ENCODE measurements at places on chromosomes 2 and 18.

DNA sequence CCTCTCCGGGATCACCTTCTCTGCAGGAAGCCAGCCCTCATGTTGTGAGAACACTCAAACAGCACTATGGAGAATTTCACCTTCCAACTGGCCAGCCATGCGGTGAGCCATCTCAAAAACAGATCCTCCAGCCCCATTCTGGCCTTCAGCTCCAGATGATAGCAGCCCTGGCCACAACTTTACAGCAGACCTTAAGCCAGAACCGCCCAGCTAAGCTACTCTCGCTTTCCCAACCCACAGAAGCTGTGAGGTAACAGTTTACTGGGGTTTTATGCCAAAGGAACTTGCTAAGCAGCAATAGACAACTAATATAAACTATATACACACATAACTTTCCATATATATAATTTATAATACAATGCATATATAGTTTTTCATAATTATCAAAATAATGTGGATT is 11.6 kb upstream of the PTPN4 start:
- DNase-seq: no peak

DNA sequence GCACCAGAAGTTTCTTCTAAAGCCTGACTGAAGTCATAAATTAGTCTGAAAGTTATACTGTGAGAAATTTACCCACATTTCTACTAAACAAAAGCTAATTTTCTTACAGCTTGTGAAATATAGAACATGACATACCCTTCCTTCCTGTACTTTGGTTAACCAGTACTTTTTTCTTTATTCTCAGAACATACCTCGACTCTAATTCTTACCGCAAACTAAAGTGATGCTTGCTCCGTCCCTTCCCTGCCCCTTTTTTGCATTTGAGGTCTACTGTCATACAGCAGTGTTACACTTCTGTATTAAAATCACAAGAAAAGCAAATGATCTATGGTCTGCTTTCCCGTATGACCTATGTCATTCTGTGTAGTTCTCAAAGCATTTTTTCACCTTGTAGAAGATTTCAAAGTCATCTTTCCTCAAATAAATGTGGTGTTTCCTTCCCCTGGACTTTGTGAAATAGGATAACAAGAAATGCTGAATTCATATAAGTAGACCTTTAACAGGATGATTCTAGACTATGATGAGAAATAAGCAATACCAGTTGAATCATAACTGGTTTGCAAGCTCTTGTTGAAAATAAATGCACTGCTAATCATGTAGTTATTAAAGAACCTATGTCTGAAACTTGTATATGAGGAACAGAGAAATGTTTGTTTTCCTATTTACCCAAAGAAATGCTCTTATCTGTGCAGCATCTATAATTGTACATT is 30.4 kb downstream of the CYTIP start:
- DNase-seq: peak; percentile 38

- DNase-seq: no peak
Measured at GRCh38 chr18:64974391-64975125, 776.3 kb upstream of the CDH7 start.

- DNase-seq: no peak
Measured at GRCh38 chr2:15758848-15759247, 167.2 kb downstream of the DDX1 start.

DNA sequence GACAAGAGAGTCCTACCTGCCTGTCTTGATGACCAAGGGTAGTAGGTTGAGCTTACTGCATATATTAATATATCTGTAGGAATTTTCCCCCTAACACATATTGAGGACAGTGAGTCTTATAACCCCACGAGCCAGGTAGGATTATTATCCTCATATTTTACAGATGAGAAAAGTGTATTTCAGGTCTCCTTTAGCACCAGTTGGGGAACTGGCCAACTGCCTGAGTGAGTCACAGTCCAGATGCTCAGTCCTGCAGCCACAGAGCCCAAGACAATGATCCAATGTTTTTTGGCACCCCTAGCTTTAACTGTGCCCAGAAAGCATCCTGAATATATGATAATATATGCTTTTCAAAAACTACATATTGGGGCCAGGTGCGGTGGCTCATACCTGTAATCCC is 30.8 kb upstream of the GLS start:
- no peak for DNase-seq

DNA sequence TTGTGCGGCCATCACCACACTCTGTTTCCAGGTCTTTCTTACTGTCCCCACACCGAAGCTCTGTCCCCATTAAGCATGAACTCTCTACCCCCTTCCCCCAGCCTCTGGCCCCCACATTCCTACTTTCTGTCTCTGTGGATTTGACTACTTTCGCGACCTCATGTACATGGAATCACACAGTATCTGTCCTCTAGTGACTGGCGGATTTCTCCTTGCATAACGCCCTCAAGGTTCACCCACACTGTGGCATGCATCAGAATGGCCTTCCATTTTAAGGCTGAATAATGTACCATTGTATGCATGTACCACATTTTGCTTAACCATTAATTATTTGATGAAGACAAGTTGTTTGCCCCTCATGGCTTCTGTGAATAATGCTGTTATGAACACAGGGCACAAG is 467.6 kb upstream of the HS6ST1 start:
- no peak for DNase-seq

- no peak for DNase-seq
Measured at GRCh38 chr2:241891315-241891987, 21.9 kb downstream of the RTP5 start.

DNA sequence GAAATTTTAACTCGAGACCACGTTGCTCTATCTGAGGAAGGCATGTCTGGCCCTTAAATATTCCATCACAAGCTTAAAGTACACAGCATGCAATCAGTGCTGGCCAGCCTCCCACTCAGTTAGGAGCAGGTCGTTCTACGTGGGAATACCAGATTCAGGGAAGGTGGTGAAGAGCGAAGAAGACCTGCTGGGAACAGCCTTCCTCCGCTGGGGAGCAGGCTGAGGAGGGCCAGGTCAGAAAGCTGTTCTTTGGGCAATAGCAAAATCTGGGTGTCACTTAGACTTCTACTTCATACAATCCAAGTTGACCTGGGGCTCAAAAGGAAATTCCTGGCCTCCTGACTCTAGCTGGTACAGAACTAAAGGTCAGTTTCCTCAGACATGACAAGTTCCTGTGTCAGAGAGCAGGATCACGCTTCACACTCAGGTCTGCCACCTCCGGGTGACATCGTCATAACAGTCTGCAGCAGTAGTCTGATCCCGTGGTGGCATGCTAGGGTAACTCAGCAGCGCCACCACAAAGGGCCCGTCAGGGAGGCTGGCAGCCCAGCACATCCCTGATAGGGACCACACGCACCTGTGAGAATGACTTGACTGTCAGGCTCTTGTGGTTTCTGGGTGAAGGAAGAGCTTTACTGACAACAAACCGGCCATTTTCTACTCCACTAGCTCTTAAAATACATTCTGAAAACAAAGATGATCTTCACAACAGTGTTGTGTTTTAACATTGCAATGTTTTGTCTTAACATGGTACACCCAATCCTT is 35.2 kb upstream of the NAPG start:
- peak; percentile 63 for DNase-seq

GRCh38 chr2:228048838-228049490 is 132.5 kb downstream of the SPHKAP start:
- no peak for DNase-seq

GRCh38 chr2:222930862-222931261 is 70.0 kb downstream of the ACSL3 start:
- no peak for DNase-seq

GRCh38 chr2:205139822-205140463 is 542.4 kb upstream of the NRP2 start:
- DNase-seq: no peak

- DNase-seq: peak; percentile 10
Measured at GRCh38 chr18:3525870-3526420, 76.0 kb downstream of the TGIF1 start.

DNA sequence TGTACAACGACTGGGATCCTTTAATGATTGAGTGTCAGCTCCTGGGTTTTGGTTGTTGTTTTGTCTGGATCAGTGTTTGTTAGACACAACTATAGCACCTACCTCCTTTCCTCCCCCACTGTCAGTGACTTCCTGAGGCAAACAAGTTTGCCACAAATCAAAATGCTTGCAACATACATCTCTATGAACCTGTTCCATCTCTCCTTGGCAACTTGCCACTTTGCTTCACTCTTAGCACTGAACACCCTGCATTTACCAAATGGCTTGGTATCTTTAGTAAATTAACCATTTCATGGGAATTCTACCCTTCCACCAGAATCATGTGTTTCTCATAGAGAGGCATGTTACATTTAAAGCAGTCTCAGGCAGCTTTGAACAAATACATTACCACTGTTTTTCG is 301.1 kb upstream of the TANK start:
- DNase-seq: no peak

- no peak for DNase-seq
Measured at GRCh38 chr2:129239141-129239540, 740.3 kb upstream of the RAB6C start.

DNA sequence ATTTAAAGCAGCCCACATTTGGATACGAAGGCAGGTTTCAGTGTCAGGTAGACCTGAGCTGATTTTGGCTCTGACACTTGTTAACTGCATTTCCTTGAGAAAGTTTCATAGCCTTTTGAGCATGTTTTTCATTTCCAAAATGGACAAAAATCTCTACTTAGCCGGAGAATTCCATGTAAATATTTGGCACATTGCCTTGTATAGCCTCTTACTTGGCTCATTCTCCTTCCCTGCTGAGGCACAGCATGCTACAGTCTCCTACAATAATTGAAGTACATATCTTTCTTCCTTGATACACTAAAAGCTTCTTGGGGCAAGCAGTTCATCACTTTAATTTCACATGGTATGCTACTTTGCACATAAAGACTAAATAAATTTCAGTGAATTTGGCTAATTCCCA is 772.2 kb upstream of the CHAC2 start:
- no peak for DNase-seq

- peak; percentile 80 for DNase-seq
Measured at GRCh38 chr2:41498781-41499180, 549.0 kb upstream of the PKDCC start.

DNA sequence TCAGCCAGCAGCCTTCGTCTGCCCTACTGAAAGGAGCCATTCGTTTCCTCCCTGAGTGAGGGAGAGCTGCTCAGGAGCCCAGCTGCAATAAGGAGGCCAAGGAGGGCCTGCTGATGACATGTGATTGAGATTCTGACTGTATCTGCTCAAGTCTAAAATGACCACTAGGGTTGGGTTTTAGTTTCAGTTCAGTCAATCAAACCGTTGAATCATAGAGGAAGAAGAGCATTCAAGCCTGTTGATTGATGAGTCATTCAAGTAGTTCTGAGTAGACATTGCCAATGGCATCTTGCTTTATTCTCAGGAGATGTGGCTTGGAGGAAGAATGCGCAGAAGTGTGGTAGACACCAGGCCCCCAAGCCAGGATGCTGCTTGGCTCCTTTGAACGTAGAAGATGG is 19.9 kb upstream of the BCL2L11 start:
- DNase-seq: peak; percentile 96

GRCh38 chr2:238254095-238254723 is 14.4 kb upstream of the HES6 start:
- DNase-seq: no peak

GRCh38 chr2:136205615-136206014 is 87.7 kb upstream of the CXCR4 start:
- DNase-seq: peak; percentile 15

DNA sequence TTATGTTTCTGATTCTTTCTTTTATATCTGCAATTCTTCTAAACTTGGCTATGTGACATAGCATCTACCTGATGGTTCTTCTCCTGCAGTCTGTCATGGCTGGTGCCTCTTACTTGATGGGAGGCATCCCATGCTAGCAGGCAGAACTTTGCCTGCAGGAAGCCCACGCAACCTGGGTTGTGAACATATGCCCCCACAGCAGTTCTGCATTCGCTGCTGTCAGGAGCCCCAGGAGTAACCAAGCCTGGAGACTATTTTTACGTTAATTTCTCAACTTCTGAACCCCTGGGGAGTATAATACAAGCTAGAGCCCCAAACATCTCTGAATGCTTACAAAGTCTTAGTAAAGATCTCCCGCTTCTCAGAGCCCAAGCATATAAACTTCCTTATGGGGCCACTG is 12.1 kb downstream of the FAM168B start:
- DNase-seq: no peak

- DNase-seq: no peak
Measured at GRCh38 chr2:10895231-10895630, 16.5 kb upstream of the KCNF1 start.

DNA sequence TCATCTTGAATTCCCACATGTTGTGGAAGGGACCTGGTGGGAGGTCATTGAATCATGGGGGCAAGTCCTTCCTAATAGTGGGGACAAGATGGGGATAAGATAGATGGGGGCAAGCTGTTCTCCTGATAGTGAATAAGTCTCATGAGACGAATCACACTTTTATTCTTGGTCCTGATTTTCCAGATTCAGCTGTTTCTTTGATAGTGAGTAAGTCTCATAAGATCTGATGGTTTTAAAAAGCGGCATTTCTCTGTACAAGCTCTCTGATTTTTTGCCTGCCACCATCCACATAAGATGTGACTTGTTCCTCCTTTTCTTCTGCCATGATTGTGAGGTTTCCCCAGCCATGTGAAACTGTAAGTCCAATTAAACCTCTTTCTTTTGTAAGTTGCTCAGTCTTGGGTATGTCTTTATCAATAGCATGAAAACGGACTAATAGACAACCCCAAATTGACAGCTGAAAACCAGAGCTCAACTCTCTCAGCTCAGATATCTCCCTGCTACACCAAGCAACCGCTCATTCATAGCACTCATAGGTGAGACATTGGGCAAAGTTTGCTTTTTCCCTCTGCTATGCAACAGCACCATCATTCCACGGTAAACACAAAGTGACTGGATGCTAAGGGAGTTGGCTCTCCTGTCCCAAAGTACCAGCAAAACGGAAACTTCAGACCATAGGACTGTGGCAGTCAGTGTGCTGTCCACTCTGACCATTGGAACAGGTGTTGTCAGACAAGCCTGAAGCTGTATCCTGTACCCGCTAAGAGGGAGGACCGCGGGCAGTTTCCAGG is 44.9 kb upstream of the TBC1D8 start:
- peak; percentile 22 for DNase-seq

DNA sequence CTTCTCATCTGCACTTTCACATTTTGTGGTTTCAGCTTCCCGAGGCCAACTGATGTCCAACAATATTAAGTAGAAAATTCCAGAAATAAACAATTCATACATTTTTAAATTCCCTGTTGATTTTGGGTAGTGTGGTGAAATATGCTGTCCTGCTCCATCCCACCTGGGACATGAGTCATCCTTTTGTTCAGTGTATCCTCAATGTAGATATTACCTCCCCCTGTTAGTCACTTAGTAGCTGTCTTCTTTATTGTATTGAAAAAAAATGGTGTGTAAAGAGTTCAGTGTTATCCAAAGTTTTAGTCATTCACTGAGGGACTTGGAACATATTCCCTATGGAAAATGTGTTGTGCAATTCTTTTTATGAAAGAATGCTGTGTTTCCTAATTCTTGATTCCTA is 348.1 kb downstream of the SOCS6 start:
- DNase-seq: no peak

Data from inflammatory macrophage treated with lipopolysaccharide for 4 hours (primary cell).